ENCODE measurements at places on chromosomes 5 and 9.

GRCh38 chr5:180099733-180100611 is 28.4 kb upstream of the RNF130 start:
- H3K4me3 ChIP-seq, result no peak overlapping the region
- no peak for DNase-seq
- H3K4me1 ChIP-seq, result no peaks in the 10 kb centered on the region
- no peaks in the 10 kb centered on the region for H3K27me3 ChIP-seq
- H3K36me3 ChIP-seq, result no peaks in the 10 kb centered on the region

DNA sequence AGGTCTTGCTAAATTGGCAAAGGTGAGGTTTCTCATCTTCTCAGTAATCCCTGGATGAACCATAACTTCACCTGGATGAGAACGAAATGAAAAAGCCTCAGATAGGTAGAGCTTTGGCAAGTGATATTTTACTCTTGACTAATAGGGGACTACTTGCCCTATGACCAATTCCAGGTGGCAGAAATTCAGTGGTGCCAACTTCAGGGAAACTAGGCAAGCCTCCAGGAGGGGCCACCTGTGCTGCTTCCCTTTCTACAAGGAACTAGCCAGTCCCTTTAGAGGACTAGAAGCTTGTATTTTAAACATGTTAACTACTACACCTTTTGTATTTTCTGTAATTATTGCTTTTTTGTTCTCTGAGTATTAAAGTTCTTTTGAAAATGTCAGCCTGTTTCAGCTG is 169.0 kb upstream of the GRIA1 start:
- H3K4me3 ChIP-seq, result no peak overlapping the region
- no peak overlapping the region for H3K27ac ChIP-seq
- no peaks in the 10 kb centered on the region for H3K27me3 ChIP-seq
- H3K36me3 ChIP-seq, result no peaks in the 10 kb centered on the region

- no peaks in the 10 kb centered on the region for H3K4me1 ChIP-seq
- DNase-seq, result no peak
- H3K27me3 ChIP-seq, result no peaks in the 10 kb centered on the region
- no peak overlapping the region for H3K4me3 ChIP-seq
Observed at GRCh38 chr5:107900721-107901120, 230.0 kb upstream of the EFNA5 start.

DNA sequence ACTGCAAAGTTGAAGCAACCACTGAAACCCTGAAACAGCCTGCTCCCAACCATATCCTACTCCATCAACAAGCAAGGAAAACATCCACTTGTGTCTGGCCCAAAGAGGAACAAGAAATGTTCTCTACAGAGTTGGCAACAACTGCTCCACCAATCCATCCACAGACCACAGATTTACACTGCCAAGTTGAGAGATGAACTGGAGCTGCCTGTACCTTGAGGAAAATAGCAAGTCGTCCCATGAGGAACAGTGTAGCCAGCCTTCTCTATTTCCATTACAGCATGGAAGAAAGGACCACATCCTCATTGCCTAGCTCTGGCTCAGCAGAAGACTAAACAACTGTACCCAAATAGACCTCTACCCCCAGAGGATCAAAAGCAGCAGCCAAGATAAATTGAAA is 60.4 kb downstream of the DEPDC1B start:
- H3K36me3 ChIP-seq, result no peaks in the 10 kb centered on the region
- no peak for DNase-seq
- H3K4me1 ChIP-seq, result no peaks in the 10 kb centered on the region
- H3K27me3 ChIP-seq, result no peaks in the 10 kb centered on the region

DNA sequence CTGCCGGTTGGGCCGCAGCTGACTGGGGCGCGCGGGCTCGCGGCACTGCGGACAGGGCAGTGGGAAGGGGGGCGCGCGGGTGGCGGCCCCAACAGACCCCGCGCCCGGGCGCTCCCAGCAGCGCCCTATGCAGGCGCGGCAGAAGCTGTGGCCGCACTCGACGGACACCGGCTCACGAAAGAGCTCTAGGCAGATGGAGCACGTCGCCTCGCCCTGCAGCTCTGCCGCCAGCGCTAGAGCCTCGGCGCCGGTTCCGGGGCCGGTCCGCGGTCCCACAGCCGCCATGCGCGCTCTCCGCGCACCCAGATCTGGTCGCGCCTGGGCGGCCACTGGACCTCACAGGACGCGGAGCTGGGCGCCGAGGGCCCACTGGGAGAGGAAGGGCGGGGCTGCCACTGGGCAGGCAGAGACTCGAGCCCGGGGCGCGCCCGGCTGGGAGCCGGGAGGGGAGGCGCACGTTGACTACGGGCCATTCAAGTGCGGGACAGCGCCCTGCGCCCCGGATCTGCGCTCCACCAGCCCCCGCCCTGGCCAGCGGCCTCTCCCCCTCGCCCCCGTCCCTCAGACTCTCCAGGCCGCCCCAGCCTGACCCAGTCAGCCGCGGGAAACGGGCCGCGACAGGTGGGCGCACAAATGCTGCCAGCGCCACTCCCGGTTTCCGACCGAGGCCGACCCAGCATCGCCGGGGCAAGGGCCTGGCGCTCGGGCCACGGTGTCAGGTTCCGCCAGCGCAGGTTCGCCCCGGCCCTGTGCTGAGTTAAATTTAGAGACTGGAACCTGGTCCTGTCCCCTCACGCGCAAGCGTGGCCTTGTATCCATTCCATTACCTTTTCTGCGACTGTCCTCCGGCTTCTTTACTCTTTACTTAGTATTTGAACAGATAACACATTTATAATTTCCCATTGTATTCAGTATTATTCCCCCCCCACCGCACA is at the start of gene TRIM7:
TRIM7 (minus strand) TSS at position 371 of the 935 bp plus-strand sequence; CDS start at position 285, 86 bp downstream.
- no peaks in the 10 kb centered on the region for H3K27me3 ChIP-seq
- H3K4me1 ChIP-seq, result peaks cover 5% of the 10 kb centered on the region
- peak within 1 kb of the TSS; percentile 73 for H3K27ac ChIP-seq
- DNase-seq, result no peak
- peak within 1 kb of the TSS; percentile 67 for H3K4me3 ChIP-seq
- H3K36me3 ChIP-seq, result no peaks in the 10 kb centered on the region

GRCh38 chr5:139646912-139647505 is 1.1 kb upstream of the CXXC5 start:
- no peak overlapping the region for H3K27ac ChIP-seq
- no peak for DNase-seq
- H3K4me3 ChIP-seq, result no peak overlapping the region
- H3K36me3 ChIP-seq, result no peaks in the 10 kb centered on the region

- no peak overlapping the region for H3K4me3 ChIP-seq
- no peak for DNase-seq
- no peaks in the 10 kb centered on the region for H3K27me3 ChIP-seq
- H3K27ac ChIP-seq, result no peak overlapping the region
- H3K36me3 ChIP-seq, result peaks cover 34% of the 10 kb centered on the region
Observed at GRCh38 chr5:72363166-72363802, 43.1 kb downstream of the PTCD2 start.

DNA sequence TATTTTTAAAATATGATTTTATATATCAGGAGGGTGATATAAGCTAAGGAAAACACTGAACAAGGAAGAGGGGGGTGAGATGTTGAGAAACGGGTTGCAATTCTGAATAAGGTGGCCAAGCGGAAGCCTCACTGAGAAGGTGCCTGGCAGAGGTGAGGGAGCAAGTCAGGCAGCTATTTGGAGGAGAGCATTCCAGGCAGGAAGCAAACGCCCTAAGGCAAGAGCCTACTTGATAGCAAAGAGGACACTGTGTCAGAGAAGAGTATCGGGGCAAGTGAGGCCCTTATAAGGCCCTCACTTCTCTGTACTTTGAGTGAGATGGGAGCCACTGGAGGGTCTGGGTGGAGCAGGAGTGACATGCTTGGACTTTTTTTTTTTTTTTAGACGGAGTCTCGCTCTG is 8.0 kb upstream of the CTNNA1 start:
- DNase-seq, result no peak
- H3K4me3 ChIP-seq, result no peak overlapping the region
- no peaks in the 10 kb centered on the region for H3K36me3 ChIP-seq
- no peaks in the 10 kb centered on the region for H3K27me3 ChIP-seq

GRCh38 chr9:100066539-100066938 is 32.3 kb downstream of the ERP44 start:
- H3K36me3 ChIP-seq, result no peaks in the 10 kb centered on the region
- no peaks in the 10 kb centered on the region for H3K27me3 ChIP-seq
- no peak for DNase-seq
- H3K4me3 ChIP-seq, result no peak overlapping the region

- no peaks in the 10 kb centered on the region for H3K27me3 ChIP-seq
- no peaks in the 10 kb centered on the region for H3K36me3 ChIP-seq
- H3K4me1 ChIP-seq, result no peaks in the 10 kb centered on the region
- H3K4me3 ChIP-seq, result no peak overlapping the region
- no peak overlapping the region for H3K27ac ChIP-seq
Observed at GRCh38 chr5:170389550-170389892, 354 bp upstream of the KCNMB1 start.

DNA sequence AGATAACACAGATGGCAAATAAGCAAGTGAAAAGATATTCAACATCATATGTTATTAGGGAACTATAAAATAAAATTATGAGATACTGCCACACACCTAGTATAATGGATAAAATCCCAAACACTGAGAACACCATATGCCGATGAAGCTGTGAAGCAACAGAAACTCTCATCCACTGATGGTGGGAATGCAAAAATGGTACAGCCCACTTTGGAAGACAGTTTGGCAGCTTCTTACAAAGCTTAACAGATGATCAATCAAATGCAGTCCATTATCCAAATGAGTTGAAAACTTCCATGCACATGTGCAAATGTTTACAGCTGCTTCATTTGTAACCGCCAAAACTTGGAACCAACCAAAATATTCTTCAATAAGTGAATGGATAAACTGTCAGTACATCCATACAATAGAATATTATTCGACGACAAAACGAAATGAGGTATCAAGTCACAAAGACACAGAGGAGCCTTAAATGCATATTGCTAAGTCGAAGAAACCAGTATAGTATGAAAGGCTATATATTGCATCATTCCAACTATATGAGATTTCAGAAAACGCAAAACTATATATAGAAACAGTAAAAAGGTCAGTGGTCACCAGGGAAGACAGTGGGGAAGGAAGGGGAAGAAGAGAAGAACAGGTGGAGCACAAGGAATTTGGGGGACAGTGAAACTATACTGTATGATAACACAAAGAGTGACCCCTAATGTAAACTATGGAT is 14.9 kb downstream of the PFDN1 start:
- DNase-seq, result no peak
- no peaks in the 10 kb centered on the region for H3K36me3 ChIP-seq
- H3K4me1 ChIP-seq, result peaks cover 5% of the 10 kb centered on the region

GRCh38 chr5:174412941-174413340 is 311.4 kb upstream of the MSX2 start:
- H3K36me3 ChIP-seq, result no peaks in the 10 kb centered on the region
- no peak for DNase-seq

DNA sequence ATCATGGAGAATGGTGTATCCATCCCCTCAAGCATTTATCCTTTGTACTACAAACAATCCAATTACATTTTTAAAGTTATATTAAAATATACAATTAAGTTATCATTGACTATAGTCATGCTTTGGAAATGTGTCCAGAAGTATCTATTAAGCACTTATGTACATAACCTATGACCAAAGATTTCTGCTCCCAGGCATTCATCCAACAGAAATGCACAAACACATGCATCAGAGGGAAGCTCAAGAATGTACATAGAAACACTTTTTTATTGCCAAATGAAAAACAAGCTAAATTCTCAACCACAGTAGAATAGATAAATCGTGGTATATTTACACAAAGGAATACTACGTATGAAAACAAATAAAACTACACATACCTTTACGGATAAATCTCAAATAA is 700.5 kb upstream of the ZNF608 start:
- no peak for DNase-seq
- H3K27ac ChIP-seq, result no peak overlapping the region
- H3K36me3 ChIP-seq, result no peaks in the 10 kb centered on the region
- no peak overlapping the region for H3K4me3 ChIP-seq
- no peaks in the 10 kb centered on the region for H3K27me3 ChIP-seq
- no peaks in the 10 kb centered on the region for H3K4me1 ChIP-seq

- DNase-seq, result peak; percentile 66
- no peaks in the 10 kb centered on the region for H3K27me3 ChIP-seq
- no peak overlapping the region for H3K27ac ChIP-seq
- no peaks in the 10 kb centered on the region for H3K36me3 ChIP-seq
Observed at GRCh38 chr9:136122425-136123383, 4.0 kb upstream of the TMEM250 start.

GRCh38 chr9:93172666-93173364 is 11.1 kb upstream of the WNK2 start:
- H3K36me3 ChIP-seq, result no peaks in the 10 kb centered on the region
- no peaks in the 10 kb centered on the region for H3K27me3 ChIP-seq
- no peaks in the 10 kb centered on the region for H3K4me1 ChIP-seq
- no peak overlapping the region for H3K27ac ChIP-seq
- H3K4me3 ChIP-seq, result no peak overlapping the region

DNA sequence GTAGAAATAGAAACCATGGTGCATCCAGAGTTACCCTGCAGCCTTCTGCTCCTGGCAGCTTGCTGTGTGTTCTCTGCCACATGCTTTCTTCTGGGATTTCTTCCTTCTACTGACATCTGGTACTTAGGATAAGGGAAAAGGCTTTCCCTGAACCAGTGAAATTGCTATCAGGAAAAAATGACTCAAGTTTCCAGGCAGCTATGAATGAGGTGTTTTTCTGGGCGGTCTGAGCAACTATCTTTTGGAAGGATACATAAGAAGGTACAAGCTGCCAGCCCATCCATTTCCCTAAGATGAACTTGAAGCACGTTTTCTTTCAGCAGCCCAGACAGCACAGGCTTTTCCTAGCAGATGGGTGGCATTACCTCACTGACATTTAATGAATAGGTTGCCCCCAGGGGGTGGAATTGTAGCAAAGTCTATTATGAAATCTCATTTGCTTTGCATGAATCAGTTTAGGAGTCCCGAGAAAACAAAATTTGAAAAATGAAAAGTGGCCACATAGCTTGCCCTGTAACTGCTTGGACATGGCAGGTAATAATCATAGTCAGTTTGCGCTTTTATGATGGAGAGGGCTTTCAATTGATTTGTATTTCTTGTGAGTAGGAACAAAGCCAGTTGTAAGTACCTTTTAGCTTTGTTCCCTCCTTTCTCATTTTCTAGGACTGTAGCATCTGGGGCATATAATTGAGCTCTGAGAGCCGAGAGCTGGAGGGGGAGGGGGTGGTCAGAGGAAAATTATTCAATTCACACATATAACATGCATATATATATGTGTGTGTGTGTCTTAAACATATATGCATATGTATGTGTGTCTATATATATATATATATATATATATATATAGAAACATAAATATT is 108.5 kb downstream of the C9orf152 start:
- H3K4me3 ChIP-seq, result no peak overlapping the region
- no peak for DNase-seq
- no peaks in the 10 kb centered on the region for H3K27me3 ChIP-seq
- H3K27ac ChIP-seq, result no peak overlapping the region
- no peaks in the 10 kb centered on the region for H3K36me3 ChIP-seq

GRCh38 chr9:130183133-130183762 is 11.0 kb downstream of the NCS1 start:
- H3K4me1 ChIP-seq, result no peaks in the 10 kb centered on the region
- no peaks in the 10 kb centered on the region for H3K36me3 ChIP-seq
- no peak overlapping the region for H3K27ac ChIP-seq
- no peak for DNase-seq
- no peak overlapping the region for H3K4me3 ChIP-seq

- H3K27ac ChIP-seq, result no peak overlapping the region
- DNase-seq, result no peak
- no peak overlapping the region for H3K4me3 ChIP-seq
- H3K4me1 ChIP-seq, result no peaks in the 10 kb centered on the region
- H3K27me3 ChIP-seq, result no peaks in the 10 kb centered on the region
Observed at GRCh38 chr9:132690696-132691095, 20.4 kb downstream of the GTF3C4 start.

GRCh38 chr5:116930616-116931015 is 356.0 kb upstream of the SEMA6A start:
- no peak overlapping the region for H3K27ac ChIP-seq
- H3K4me3 ChIP-seq, result no peak overlapping the region
- no peaks in the 10 kb centered on the region for H3K4me1 ChIP-seq
- no peaks in the 10 kb centered on the region for H3K36me3 ChIP-seq
- DNase-seq, result no peak
- H3K27me3 ChIP-seq, result no peaks in the 10 kb centered on the region

Data from naive thymus-derived CD4-positive, alpha-beta T cell (primary cell).